T47D (cell line): ENCODE measurements at places on chromosomes 11 and 22.

DNA sequence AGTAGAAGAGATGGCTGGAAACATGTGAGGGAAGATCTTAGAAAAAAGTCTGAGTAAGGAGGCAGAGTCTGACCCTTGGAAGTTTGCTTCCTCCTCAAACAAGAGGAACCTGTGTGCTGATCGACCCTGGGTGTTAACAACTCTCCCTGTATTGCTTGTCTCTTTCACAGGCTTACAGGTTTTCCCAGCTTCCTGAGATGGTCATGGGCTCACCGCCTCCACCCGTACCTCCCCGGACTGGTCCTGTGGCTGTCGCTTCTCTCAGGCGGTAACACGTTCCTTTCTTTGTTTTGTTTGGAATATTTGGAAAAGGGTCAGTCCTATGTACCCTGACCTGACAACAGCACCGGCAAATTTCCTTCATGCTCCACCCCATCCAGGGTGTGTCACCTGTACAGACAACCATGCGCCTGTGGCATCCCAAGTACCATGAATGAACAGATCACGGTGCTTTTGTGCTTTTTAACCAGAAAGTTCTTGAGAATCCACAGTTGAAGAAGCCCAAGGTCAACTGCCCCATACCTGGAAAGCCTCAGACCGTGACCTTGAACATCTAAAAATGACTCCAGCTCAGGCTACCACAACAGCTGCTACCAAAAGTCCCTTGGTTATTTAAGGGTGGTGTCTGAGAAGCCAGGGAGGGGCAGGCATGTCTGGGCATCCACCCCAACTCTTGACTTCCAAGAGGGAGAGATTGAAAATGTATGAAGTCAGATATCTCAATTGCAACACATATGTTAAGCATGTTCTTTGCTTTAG is 44.6 kb downstream of the C11orf91 start:
- DNase-seq, result no peak

- no peak for DNase-seq
Measured at GRCh38 chr11:68430801-68431200, 29.8 kb upstream of the PPP6R3 start.

DNA sequence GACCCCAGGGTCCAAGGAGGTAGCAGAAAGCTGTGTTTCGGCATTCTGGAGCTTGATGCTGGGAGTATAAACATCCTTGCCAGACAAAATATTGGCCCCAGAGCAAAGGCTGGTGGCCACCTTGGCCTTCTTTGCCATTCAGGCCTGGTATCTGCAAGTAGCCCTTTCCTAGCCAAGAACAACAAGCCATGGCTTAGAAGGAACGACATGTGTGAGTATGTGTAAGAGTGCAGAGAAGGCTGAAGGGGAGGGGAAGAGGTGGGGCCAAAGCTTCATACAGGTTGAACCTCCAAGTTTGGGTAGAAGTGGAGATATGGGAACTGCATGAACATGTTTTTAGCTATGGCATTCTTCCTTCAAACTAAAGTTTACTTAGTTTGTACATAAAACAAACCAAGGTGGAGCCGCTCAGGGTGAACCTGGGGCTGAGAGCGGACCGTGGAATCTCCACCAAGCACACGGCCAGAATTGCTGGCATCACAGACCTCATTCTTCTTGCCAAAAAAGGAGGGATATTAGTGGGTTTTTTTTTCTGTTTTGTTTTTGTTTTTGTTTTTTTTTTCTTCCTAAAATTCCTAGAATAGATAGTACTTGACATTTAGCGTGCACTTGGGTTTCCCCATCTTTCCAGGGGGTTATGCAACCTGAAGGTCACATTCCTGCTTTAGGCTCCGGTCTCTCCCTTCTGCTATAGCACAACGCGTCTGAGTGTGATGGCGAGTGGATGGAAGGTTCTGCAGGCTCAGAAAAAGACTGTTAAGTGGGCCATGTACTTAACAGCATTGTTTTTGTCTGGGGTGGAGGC is 70.9 kb downstream of the ADAMTS15 start:
- no peak for DNase-seq

- no peak for DNase-seq
Measured at GRCh38 chr11:113876798-113877669, 1.7 kb upstream of the USP28 start.

GRCh38 chr22:18996376-18996900 is 60.3 kb upstream of the PRODH start:
- DNase-seq, result no peak

DNA sequence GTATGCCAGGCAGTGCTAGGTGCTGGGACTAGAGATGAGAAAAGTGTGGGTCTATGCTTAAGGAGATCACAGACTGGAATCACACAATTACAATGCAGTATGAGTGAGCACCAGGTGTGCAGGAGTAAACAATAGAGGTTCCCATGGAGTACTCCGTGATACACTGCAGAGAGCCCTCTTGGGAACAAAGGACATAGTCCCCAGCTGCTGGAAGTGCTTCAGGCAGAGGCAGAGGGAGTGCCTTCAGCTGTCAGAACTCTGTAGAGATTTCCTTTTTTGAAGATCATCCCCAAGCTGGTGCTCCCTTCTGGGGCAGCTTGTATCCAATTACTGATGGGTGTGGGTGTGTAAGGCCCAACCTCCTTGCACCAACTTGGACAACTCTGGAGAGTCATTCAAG is 143.5 kb upstream of the PLET1 start:
- no peak for DNase-seq

DNA sequence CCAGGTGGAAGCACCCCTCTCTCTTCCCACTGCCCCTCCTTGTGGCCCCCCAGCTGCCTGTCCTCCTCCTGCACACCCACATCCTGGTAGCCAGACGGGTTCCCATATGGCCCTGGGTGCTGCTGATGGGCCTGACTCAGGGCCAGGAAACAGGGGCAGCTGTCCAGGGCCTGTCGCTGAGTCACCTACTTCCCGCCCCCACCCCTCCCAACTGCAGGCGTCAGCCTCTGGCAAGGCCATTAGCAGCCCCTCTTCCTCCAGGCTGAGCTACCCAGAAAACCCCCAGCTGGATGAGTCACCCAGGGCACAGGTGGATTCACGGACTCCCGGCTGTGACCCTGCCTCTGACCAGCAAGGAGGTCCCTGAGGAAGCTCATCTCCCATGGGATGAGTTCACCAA is 6.9 kb upstream of the GAL start:
- DNase-seq, result no peak

DNA sequence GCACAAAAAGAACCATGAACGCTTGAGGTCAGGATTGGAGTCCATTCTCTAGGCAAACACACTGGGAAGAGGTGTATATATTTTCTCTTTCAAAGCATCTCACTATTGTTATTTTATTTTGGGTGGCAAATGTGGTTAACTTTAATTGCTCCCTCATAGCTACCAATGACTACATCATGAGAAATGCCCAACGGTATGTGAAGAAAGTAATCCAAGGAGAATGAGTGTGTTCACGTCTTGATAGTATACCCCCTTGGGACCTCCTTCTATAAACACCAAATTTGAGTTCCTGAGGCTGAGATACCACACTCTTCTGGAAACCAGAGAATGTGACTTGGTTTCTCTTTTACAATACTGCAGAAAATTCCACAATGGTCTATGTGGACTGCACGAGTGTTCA is 15.8 kb downstream of the OR8D1 start:
- DNase-seq, result no peak

DNA sequence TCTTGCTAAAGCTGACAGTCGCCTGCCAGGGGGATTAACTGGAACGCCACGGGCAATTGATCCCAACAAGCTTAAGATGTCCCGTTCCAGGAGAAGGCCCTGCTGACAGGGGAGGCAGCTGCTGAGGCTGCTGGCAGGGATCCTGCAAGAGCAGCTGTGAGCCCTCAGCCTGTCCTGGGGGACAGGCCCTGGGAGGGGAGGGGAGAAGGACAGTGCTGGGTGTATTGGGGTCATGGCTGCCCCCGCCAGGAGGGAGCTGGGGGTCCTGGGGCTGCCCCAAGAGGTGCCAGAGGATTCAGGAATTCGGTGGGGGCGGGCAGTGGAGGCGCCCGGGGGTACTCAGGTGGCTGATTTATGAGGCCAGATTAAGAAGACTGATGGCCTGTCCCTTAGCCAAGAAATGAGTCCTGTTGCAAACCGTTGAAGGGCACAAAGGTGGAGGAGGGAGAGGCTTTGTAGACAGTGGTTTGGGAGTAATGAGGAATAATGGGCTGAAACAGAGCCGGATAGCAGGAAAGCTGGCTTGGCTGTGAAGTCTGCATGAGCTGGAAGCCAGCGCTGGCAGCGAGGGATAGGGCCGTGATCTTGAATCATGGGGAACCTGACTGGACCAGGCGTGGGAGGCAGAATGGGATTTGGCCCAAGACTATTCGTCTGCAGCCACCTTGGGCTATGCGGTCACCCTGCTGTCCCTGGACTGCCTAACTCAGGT is 133.5 kb downstream of the CACNA1I start:
- DNase-seq, result no peak

- peak; percentile 61 for DNase-seq
Measured at GRCh38 chr22:45435544-45436139, 22.1 kb downstream of the RIBC2 start.

- no peak for DNase-seq
Measured at GRCh38 chr11:120759046-120759445, 247.5 kb downstream of the GRIK4 start.

- no peak for DNase-seq
Measured at GRCh38 chr22:17436981-17437412, 67.7 kb downstream of the CECR2 start.

- DNase-seq, result no peak
Measured at GRCh38 chr11:20089796-20090653, 70.2 kb downstream of the DBX1 start.

- DNase-seq, result peak; percentile 33
Measured at GRCh38 chr11:94739331-94739730, 28.8 kb upstream of the AMOTL1 start.

DNA sequence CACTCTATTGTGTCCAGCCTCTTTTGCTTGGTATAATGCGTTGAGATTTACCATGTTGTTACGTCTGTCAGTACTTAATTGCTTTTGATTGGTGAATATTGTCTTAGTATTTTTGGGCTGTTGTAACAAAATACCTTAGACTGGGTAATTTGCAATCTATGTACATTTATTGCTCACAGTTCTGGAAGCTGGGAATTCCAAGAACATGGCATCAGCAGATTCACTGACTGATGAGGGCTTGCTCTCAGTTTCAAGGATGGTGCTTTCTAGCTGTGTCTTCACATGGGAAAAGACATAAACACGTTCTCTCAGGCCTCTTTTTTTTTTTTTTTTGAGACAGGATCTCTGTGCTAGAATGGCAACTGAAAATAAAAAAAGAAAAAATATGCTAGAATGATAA is 46.7 kb upstream of the INCENP start:
- DNase-seq, result no peak

DNA sequence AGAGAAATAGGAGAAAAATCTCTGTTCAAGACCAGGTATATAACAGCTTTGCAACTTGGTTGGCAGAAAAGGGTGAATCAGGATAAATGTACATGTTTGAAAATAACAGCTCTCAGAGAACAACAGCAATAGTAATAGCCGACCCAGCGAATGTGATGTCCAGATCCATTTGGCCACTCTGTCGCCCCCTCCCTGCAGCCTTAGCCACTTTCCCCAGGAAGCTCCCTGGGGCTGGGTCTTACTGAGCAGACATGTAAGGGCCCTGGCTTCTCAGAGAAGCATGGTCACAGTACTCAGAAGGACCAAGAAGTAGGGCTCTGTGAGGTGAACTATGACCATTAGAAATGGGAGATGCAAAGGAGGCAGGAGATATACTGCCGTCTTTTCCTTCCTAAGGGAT is 154.1 kb upstream of the SNX19 start:
- DNase-seq, result no peak

- no peak for DNase-seq
Measured at GRCh38 chr22:32326647-32327046, 31.0 kb upstream of the RFPL3 start.

GRCh38 chr22:28934026-28934425 is 50.7 kb downstream of the ZNRF3 start:
- DNase-seq, result no peak

- DNase-seq, result no peak
Measured at GRCh38 chr22:28541137-28541536, 138.5 kb downstream of the TTC28 start.

DNA sequence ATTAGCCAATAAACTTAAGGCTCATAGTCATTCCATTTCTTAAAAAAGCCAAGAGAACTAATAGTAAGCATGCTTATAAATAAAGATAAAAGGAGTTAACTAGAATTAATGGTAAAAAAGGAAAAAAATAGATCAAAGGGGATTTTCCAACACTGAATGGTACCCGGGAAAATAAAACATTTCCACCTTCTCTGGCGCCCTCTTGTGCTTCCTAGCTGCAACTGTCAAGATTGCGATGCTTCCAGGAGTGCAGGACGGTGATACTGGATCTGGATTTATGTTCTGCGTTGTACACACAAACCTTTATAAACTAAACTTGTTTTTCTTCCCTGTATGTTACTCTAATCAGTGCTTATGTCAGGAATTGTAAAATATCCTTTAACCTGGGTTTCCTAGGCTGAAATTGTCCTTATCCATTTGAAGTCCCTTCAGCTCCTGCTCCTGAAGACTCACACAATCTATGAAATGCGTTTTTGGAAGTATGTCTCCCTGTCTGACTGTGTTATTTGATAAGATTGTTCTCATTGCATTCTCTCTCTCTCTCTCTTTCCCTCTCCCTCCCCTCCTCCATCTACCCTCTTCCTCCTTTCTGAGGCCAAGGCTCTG is 9.6 kb upstream of the HTATIP2 start:
- DNase-seq, result peak; percentile 70

GRCh38 chr11:31903225-31904074 is 92.3 kb upstream of the PAX6 start:
- no peak for DNase-seq

DNA sequence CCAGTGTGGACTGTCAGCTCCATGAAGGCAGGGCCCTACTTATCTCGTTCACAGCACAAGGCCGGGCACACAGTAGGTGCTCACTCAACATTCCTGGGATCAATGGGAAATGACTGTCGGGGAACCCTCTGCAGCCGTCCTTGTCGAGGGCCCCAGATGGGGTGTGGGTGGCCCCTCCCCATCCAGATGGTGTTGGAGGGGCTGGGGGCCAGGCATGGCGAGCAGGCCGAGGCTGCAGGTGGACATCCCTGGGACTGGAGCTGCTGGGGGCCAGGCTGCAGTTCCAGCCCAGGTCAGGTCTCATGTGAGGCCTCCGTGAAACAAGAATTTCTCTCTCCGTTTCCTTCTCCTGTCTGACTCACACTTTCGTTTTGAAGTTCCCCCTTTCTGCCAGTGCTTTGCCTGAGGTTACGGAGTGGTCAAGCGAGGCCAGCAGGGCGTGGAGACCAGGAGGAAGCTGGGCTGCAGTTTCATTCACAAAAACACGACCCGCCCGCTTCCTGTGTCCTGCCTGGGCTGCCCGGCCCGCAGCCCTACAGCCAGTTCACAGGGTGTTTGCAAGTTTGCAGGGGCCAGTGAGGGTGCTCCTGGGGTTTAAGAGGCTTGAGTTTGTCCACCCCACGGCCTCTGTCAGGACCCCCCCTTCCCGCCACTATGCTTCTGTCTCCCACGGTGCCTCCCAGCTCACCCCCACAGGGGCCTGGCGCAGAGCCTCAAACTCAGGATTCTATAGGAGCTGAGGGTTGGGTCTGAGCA is 4.5 kb downstream of the MYEOV start:
- DNase-seq, result peak; percentile 77

- DNase-seq, result no peak
Measured at GRCh38 chr11:94815705-94816344, 47.7 kb downstream of the AMOTL1 start.
